ENCODE measurements at places on chromosomes 2 and 18. TPM values are rescaled to one million over a fixed set of nuclear protein-coding genes. Genes with fewer than 3 reads are reported as not detected.
A peak's percentile ranks its signal among the peaks of the same experiment; 100 is the strongest.

GRCh38 chr2:20334605-20335203 lies 15.9 kb downstream of the PUM2 start:
- H3K27ac ChIP-seq: no peak overlapping the region
- H3K4me1 ChIP-seq: no peaks in the 10 kb centered on the region
- no peaks in the 10 kb centered on the region for H3K27me3 ChIP-seq
- H3K4me3 ChIP-seq: no peak overlapping the region

OSBPL1A gene
- 18.9 TPM for total RNA-seq

SERPINB10 gene
- not detected for total RNA-seq

VWC2L gene
- not detected for total RNA-seq

DNA sequence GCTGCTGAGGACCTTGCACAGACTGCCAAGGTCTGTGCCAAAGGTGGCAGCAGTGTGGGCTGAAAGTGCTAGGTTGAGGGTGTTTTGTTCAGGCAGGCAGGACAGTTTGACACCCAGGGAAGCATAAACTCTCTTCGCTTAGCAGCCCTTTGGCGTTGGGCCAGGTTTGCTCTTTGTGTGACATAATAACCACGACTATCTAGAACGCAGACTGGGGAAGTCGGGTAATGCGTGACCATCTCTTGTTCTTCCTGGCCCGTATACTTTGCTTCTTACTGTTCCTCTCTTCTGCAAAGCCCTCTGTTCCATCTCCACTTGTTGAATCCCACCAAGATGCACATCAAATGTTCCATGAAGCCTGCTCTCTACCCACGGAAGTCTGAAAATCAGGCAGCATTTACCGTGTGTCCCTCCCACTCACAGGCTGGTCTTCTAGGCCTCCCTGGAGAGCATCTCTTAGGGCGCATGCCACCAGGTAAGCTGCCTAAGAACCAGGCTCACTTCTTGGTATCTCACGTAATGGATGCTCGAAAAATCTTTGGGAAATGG lies 96.7 kb upstream of the LMAN1 start:
- no peak for DNase-seq
- no peak overlapping the region for H3K4me3 ChIP-seq
- H3K27ac ChIP-seq: no peak overlapping the region
- H3K4me1 ChIP-seq: no peaks in the 10 kb centered on the region
- H3K27me3 ChIP-seq: peaks cover 16% of the 10 kb centered on the region

DNA sequence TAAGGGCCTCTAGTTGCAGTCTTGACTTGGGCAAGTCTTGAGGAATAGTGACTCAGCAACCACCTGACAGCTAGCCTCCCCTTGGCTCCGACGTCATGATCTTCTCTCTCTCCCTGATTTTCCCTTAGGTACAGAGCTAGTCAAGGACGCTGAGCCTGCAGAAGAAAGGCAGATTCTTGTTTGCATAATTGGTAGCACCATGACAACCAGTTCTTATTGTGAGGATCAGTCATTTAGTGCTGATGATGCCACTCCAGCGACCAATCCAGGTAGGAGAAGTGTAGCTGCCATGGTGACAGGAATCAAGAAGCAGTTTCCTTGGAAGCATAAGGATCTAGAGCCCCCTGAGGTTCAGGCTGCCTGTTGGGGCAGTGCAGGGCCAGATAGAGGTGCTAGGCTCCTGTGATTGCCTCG lies 2.8 kb upstream of the RESP18 start:
- no peak overlapping the region for H3K4me3 ChIP-seq
- DNase-seq: no peak
- no peaks in the 10 kb centered on the region for H3K27me3 ChIP-seq

UBXN4 gene
- total RNA-seq: 69.7 TPM

TMEM169 gene
- total RNA-seq: 0.42 TPM

GRCh38 chr2:174787487-174788205 lies 23.4 kb upstream of the CHRNA1 start:
- H3K4me3 ChIP-seq: no peak overlapping the region
- H3K27me3 ChIP-seq: no peaks in the 10 kb centered on the region

C1QL2 gene
- total RNA-seq: not detected

DNA sequence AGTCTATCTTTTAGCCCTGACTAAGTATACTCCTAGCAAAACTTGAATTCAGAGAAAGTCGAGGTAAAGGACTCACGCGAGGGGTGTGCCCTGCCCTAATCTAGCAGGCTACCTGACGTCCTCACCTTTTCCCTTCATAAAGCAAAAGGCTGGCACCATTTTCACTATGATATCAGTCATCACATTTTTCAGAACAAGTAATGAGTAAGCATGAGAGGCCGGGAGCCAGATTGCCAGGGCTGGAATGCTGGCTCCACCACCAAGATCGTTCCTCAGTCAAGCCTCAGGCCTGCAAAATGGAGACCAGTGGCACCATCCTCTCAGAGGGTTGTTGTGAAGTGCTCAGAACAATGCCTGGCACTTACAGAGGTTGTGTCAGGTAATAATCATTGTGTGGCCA lies 18.7 kb upstream of the NCKAP5 start:
- H3K27me3 ChIP-seq: no peaks in the 10 kb centered on the region
- no peak for DNase-seq
- H3K4me1 ChIP-seq: no peaks in the 10 kb centered on the region
- H3K4me3 ChIP-seq: no peak overlapping the region
- no peaks in the 10 kb centered on the region for H3K36me3 ChIP-seq
- no peak overlapping the region for H3K27ac ChIP-seq

DNA sequence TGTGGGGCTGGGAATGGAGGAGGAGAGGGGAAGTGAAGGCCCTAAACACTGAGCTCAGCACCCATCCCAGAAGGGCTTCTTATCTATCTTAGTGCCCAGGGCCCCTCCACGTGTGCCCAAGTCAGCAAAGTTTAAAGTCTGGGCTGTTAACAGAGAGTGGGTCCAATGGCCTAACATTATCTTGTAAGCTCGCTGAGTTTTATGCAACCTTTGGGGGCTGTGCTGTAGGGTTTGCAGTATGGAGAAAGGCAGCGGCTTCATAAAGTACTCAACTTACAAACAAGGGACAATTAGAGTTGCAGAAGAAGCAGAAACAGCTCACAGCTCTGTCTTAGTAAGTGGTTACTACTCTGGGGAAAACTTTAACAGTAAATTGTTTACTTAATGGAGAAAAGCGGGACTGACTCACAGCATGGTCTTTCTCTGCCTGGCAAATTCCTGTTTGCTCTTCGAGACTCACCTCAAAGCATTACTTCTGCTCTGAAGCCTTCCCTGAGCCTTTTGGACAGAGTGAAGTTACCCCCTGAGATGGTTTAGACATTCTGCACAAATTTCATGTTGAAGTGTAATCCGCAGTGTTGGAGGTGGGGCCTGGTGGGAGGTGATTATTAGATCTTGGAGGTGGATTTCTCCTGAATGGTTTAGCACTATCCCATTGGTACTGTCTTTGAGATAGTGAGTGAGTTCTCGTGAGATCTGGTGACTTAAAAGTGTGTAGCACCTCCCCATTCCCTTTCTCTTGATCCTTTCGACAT lies 9.0 kb downstream of the ENOSF1 start:
- no peak for DNase-seq
- peaks cover under 1% of the 10 kb centered on the region for H3K4me1 ChIP-seq
- no peaks in the 10 kb centered on the region for H3K27me3 ChIP-seq
- peaks cover 20% of the 10 kb centered on the region for H3K36me3 ChIP-seq
- H3K4me3 ChIP-seq: no peak overlapping the region

SERPINB11 gene
- total RNA-seq: not detected

DNA sequence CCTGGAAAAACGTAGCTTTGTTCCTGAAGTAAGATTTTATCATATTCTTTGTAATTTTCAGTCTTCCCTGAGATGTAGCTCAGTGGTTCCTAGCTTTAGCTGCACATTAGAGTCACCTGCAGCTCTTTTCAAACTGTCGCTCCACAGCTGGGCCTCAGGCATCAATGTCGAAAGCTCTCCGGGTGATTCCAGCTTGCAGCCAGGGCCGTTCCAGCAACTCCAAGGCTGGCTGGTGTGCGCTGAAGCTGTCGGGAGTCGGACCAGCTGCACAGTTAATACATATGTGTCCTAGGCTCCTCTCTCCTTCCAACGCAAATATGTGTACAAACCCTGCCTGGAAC lies 609 bp upstream of the ZNF2 start:
- no peaks in the 10 kb centered on the region for H3K36me3 ChIP-seq
- no peak for DNase-seq
- H3K27me3 ChIP-seq: no peaks in the 10 kb centered on the region
- H3K4me3 ChIP-seq: peak overlapping the region; percentile 99

DNA sequence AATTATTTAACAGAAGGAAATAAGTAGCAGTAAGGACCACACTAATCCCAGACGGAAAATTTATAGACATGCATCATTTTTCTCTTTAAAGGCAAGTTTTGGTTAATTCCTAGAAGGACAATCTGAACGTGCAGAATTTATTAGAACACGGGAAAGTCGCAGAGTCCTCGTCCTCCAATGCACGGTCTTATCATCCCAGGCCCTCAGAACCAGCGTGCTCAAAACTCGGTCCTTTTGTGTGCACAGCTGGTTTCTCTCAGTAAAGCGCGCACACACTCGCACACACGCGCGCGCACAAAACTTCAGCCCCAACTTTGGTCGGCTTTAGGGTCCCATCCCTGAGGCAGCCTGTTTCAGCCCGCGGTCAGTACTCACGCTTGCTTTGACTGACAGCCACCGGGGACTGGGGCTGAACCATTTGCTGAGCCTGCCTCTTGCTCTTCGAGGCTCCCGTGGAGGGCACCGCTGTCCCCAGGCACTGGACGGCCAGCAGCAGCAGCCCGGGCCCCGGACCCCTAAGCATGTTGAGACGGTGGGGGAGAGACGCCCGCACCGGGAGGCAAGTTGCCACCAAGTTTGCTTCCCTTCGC lies 493 bp downstream of the FN1 start:
- H3K36me3 ChIP-seq: no peaks in the 10 kb centered on the region
- H3K4me1 ChIP-seq: peaks cover 37% of the 10 kb centered on the region
- peak overlapping the region; percentile 44 for H3K4me3 ChIP-seq
- no peak for DNase-seq
- no peak overlapping the region for H3K27ac ChIP-seq

- no peaks in the 10 kb centered on the region for H3K27me3 ChIP-seq
- H3K4me3 ChIP-seq: peak overlapping the region; percentile 16
- peak overlapping the region; percentile 49 for H3K27ac ChIP-seq
- DNase-seq: peak; percentile 79
- peaks cover 3% of the 10 kb centered on the region for H3K4me1 ChIP-seq
Measured at GRCh38 chr2:32135409-32135808, 30.3 kb upstream of the SLC30A6 start.
